ENCODE measurements at places on chromosomes 2 and 18.

DNA sequence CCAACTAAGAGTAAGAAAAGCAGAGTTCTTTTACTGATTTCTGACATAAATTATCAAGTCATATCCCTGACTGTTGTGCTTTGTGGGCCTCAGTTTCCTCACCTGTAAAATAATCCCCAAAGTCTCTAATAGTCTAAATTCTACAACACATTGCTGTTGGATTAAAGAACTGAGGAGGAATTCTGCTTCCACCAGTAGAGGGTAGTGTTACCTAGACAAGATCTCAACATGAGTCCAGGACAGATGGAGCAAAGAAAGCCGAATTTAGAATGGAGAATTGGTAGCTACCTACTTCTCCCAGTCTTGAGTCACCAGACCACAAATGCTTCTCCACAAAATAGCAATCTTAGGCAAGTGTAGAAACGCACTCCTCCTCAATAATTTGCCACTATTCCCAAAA, 462.5 kb upstream of the FSHR start:
- no peaks in the 10 kb centered on the region for H3K27me3 ChIP-seq
- DNase-seq: no peak
- no peaks in the 10 kb centered on the region for H3K4me1 ChIP-seq
- no peaks in the 10 kb centered on the region for H3K36me3 ChIP-seq
- H3K27ac ChIP-seq: no peak overlapping the region

DNA sequence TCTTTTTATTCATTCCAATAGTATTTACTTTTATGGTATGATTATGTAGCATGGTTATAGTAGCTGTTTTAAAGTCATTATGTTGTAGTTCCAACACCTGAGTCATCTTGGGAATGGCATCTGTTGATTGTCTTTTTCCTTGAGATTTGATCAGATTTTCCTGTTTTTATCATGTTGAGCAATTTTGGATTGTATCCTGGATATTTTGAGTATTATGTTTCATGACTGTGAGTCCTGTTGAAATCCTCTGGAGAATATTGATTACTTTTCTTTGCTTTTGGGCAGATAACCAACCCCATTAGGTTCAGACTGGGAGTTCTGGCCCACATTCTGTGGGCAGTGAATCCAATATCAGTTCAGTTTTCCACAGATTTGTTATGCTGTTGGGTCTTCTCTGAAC, 163.2 kb upstream of the SPRED2 start:
- peaks cover 9% of the 10 kb centered on the region for H3K27me3 ChIP-seq
- H3K4me3 ChIP-seq: no peak overlapping the region
- no peak for DNase-seq
- H3K4me1 ChIP-seq: no peaks in the 10 kb centered on the region

GRCh38 chr2:172039011-172039704, 39.4 kb downstream of the METAP1D start:
- no peak overlapping the region for H3K27ac ChIP-seq
- H3K27me3 ChIP-seq: no peaks in the 10 kb centered on the region
- DNase-seq: no peak

DNA sequence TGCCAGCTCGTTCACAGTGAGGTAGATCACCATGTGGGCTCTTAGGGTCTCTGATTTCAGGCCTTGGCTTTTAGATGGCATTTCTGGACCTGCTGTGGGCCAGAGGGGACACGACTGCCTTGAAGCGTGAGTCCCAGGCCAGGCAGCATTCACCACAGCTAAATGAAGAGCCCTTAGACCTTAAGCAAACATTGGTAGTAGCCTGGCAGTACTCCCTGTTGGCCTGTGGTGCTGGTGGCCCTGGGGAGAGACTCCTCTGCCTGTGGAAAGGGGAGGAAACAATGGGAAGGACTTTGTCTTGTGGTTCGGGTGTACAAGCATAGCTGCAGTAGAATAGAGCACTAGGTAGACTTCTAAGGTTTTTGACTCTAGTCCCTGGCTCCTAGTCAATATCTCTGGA, 456.0 kb upstream of the DCC start:
- no peaks in the 10 kb centered on the region for H3K27me3 ChIP-seq
- no peak for DNase-seq
- no peaks in the 10 kb centered on the region for H3K4me1 ChIP-seq
- H3K27ac ChIP-seq: no peak overlapping the region
- H3K36me3 ChIP-seq: no peaks in the 10 kb centered on the region

- no peak overlapping the region for H3K27ac ChIP-seq
- H3K36me3 ChIP-seq: no peaks in the 10 kb centered on the region
- no peak for DNase-seq
- H3K27me3 ChIP-seq: peaks cover 6% of the 10 kb centered on the region
Measured at GRCh38 chr2:137837830-137838229, 126.4 kb upstream of the HNMT start.

DNA sequence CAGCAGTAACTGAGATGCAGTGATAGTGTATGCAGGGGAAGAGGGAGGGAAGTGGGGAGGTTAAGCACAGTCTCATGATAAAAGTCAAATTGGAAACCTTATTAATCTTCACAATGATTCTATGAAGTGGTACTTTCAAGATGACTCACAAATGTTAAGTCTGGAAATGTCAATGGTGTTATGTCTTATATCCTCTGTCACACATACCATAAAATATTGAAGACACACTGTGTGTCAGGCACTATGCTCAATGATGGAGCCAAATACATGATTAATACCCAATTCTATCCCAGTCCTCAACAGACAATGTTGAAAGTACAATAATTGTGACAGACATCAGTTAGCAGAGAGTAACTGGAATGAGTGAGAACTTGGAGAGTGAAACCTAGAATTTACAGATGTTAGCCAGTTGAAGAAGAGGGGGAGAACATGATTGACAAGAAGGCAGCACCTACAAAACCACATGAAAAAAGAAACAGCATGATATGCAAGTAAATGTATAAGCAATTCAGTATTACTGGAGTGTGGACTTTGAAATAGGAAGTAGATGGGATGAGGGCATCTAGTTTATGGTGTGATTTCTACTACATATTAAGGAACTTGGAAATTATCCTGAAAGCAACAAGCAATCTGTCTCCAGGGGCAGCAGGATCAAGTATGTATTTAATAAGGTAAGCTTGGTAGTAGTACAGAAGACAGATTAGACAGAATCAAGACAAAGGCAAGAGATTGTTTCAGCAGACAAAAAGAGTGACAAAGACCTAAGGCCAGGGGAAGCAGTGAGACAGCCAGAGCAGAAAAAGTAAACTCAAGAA, 107.6 kb downstream of the STRN start:
- H3K4me3 ChIP-seq: no peak overlapping the region
- H3K4me1 ChIP-seq: peaks cover 21% of the 10 kb centered on the region
- peak overlapping the region; percentile 69 for H3K27ac ChIP-seq
- no peaks in the 10 kb centered on the region for H3K27me3 ChIP-seq
- DNase-seq: no peak
- peaks cover 77% of the 10 kb centered on the region for H3K36me3 ChIP-seq

- no peak overlapping the region for H3K4me3 ChIP-seq
- H3K27me3 ChIP-seq: no peaks in the 10 kb centered on the region
- peak overlapping the region; percentile 76 for H3K27ac ChIP-seq
- peak; percentile 37 for DNase-seq
Measured at GRCh38 chr2:30664761-30665358, 142.4 kb downstream of the CAPN13 start.

DNA sequence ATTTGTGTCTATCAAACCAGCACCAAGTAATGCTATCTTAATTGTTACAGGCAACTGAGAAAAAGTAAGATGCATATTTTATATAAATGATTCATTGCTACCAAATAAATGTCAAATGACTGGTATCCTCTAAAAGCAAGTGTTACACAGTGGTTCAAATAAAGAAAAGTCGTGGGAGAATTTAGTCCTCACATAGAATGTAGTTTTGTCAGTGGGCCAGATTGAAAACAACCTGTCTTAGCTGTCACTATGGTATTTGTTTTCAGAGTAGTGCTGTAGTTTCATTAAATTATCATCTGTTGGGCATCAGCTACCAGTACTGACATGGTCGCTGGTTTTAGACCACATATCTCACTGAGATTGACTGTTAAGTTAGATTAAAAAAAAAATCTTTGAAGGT, 10.2 kb upstream of the EIF2AK3 start:
- H3K36me3 ChIP-seq: no peaks in the 10 kb centered on the region
- H3K4me3 ChIP-seq: peak overlapping the region; percentile 19
- peaks cover 32% of the 10 kb centered on the region for H3K4me1 ChIP-seq

DNA sequence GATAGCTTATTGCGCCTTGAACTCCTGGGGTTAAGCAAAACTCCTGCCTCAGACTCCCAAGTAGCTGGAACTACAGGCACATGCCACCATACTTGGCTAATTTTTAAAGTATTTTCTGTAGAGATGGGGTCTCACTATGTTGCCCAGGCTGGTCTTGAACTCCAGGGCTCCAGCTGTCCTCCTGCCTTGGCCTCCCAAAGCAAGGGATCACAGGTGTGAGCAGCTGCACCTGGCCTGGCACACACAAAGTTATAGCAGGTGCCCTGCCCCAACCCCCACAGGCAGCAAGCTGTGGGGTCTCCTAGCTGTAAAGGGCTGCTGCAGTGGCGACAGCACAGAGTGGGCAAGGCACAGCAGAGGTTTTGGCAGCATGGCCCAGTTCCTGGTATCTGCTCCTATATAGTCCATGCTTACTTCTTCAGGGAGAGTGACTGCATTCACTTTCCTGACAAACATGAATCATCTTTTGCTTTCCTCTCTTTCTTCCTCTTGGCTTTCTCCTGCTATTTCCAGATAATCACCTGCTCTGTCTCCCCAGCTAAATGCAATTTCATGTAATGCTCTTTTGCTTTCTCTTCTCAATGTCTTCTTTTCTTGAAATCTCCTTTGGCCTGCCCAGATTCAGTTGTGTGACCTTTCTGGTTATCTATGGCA, 27.3 kb upstream of the METAP1D start:
- peaks cover 5% of the 10 kb centered on the region for H3K4me1 ChIP-seq
- H3K4me3 ChIP-seq: no peak overlapping the region
- peak overlapping the region; percentile 6 for H3K27ac ChIP-seq
- H3K27me3 ChIP-seq: no peaks in the 10 kb centered on the region
- no peak for DNase-seq
- peaks cover 86% of the 10 kb centered on the region for H3K36me3 ChIP-seq

- no peaks in the 10 kb centered on the region for H3K36me3 ChIP-seq
- H3K4me3 ChIP-seq: peak overlapping the region; percentile 74
- no peak overlapping the region for H3K27ac ChIP-seq
- DNase-seq: no peak
Measured at GRCh38 chr2:40450066-40450795, 1.7 kb downstream of the SLC8A1 start.

- H3K4me3 ChIP-seq: no peak overlapping the region
- no peaks in the 10 kb centered on the region for H3K36me3 ChIP-seq
- DNase-seq: no peak
- no peaks in the 10 kb centered on the region for H3K4me1 ChIP-seq
Measured at GRCh38 chr2:126858013-126858412, 40.7 kb upstream of the TEX51 start.

GRCh38 chr2:129883121-129883520, 96.3 kb upstream of the RAB6C start:
- H3K4me1 ChIP-seq: peaks cover 2% of the 10 kb centered on the region
- no peak for DNase-seq
- H3K27me3 ChIP-seq: peaks cover 6% of the 10 kb centered on the region
- H3K4me3 ChIP-seq: no peak overlapping the region
- no peaks in the 10 kb centered on the region for H3K36me3 ChIP-seq

All from activated T-cell treated with anti-CD3 and anti-CD28 coated beads, Interleukin-2, amount 50 U/mL, for 24 hours (primary cell).